Daoy (cell line): ENCODE measurements at places on chromosomes 2 and 18. TPM values are rescaled to one million over a fixed set of nuclear protein-coding genes. Genes with fewer than 3 reads are reported as not detected.

- DNase-seq: no peak
Observed at GRCh38 chr2:128537646-128538045, 219.0 kb upstream of the HS6ST1 start.

DNA sequence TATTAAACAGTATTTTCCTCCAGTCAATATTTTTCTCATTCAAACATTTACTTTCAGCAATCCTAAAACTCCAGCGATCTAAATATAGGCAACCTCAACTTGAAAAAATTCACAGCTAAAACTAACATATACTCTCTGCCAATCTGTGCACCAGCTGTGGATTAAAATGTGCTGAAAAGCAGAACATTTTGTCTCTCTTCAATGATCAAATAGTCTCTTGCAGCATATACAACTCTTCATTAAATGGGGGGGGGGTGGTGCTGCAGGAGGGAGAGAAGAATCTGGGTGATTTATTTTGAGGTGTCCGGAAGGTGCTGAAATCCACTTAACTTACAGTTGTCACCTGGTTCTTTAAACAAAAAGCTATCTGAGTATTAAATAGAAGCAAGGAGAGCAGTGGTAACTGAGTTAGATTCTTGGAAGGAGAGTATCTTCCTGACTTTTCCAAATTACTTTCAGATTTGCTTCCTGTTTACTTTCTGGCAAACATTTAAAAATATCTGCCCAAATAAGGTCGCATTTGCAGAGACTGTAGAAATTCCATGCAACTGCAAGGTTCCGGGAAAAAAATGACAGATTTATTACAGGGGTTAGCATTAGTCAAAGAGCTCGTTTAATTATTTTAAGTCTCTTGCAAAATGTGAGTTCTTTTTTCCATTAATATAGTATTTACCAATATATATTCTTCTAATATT lies 904.7 kb upstream of the ACVR2A start:
- no peak for DNase-seq

Gene SLC5A7
- not detected in 2 replicates for total RNA-seq

Gene SRD5A2
- total RNA-seq: not detected in 2 replicates

GRCh38 chr2:61710711-61711110 lies 143.1 kb downstream of the FAM161A start:
- no peak for DNase-seq

GRCh38 chr2:12844511-12844910 lies 127.8 kb downstream of the TRIB2 start:
- DNase-seq: no peak

- DNase-seq: no peak
Observed at GRCh38 chr18:13716916-13717315, 9.4 kb downstream of the FAM210A start.

Gene L3MBTL4
- total RNA-seq: 2.8 and 3.4 TPM in 2 replicates

Gene SERPINB3
- total RNA-seq: not detected in 2 replicates

GRCh38 chr2:26860211-26860850 lies 12.4 kb downstream of the DPYSL5 start:
- DNase-seq: no peak

Gene GPR35
- total RNA-seq: 0.33 and 1.1 TPM in 2 replicates

- peak; percentile 67 for DNase-seq
Observed at GRCh38 chr2:102251042-102251848, 60.1 kb upstream of the IL1RL1 start.

- no peak for DNase-seq
Observed at GRCh38 chr2:152016181-152017120, 82.4 kb downstream of the CACNB4 start.

- no peak for DNase-seq
Observed at GRCh38 chr2:101533561-101534148, 58.7 kb upstream of the RFX8 start.

- DNase-seq: no peak
Observed at GRCh38 chr2:240920783-240921231, 14.7 kb downstream of the CROCC2 start.

Gene ATOH8
- 10.0 and 17.7 TPM in 2 replicates for total RNA-seq

Gene CLEC4F
- total RNA-seq: not detected in 2 replicates

Gene MEP1B
- not detected in 2 replicates for total RNA-seq

GRCh38 chr18:77676910-77677309 lies 427.3 kb downstream of the GALR1 start:
- DNase-seq: no peak

- DNase-seq: no peak
Observed at GRCh38 chr18:49051311-49051967, 100.7 kb upstream of the SMAD7 start.

Gene CAPN14
- total RNA-seq: 0.11 TPM in 1 of 2 replicates, not detected in the other

Gene SH2D6
- total RNA-seq: 0.34 TPM in 1 of 2 replicates, not detected in the other

Gene GPR75
- 1.0 and 2.8 TPM in 2 replicates for total RNA-seq

- DNase-seq: no peak
Observed at GRCh38 chr2:172596776-172597175, 40.9 kb downstream of the PDK1 start.

- peak; percentile 33 for DNase-seq
Observed at GRCh38 chr2:3001615-3002560, 375.7 kb downstream of the EIPR1 start.

GRCh38 chr2:231297108-231297908 lies 98.2 kb upstream of the B3GNT7 start:
- peak; percentile 52 for DNase-seq

Gene DSEL
- total RNA-seq: 0.06 and 0.18 TPM in 2 replicates

- DNase-seq: no peak
Observed at GRCh38 chr2:128487650-128488387, 169.2 kb upstream of the HS6ST1 start.

DNA sequence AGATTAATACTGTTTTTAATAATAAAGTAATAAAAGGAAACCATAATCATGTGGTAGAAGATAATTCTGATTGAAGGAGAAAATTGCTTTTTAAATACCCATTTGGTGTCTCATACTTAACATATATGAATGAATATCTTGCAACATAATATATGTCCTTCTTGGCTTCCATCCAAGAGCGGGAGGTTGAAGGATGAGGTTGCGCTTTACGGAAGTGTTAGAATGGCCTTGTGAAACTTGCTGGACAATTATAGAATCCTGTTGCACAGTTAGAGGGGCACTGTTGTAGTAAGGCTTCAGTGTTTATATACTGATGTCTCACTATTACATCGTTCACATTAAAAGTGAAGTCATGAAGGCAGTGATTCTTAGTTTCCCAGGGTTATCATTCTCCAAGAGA lies 9.4 kb downstream of the INSIG2 start:
- DNase-seq: no peak

Gene GAL3ST2
- not detected in 2 replicates for total RNA-seq

DNA sequence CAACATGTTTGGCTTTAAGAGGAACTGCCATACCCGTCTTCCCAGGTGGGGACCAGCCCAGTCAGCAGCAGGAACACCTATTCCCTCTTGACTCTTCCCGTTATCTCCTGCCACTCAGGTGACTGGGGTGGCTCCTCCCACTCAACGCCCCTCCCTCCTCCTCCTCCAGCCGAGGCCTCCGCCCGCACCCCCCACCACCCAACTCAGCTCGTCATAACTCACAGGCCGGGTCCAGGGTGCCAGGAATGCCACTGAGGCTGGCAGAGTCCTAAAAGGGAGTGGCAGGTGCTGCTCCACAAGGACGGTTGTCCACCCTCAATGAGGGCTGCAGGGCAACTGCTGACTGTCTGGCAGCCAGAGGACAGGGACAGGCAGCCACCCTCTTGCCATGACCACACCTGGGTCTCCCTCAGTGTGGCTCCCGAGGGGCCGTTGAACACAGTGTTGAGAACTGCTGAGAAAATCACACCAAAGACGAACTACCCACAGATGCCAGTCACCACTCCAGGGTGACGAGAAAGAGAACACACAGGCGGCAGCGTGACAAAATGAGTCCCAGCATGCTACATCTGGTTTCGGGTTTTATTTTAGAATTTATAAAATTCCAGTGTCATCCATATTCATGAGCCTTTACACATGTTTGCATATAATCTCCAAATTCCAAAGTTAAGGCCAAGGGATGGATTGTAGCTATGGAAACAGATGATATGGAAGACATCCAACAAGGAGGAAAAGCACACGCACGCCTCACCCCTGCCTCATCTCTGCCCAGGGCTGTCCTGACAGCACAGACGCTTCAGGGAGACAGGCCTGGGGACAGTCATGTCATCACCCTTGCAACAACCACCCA lies 38.5 kb downstream of the ANO7 start:
- no peak for DNase-seq

GRCh38 chr2:240400371-240401161 lies 34.9 kb upstream of the GPC1 start:
- DNase-seq: no peak

Gene FEV
- 0.34 TPM in 1 of 2 replicates, not detected in the other for total RNA-seq
